ENCODE measurements at places on chromosomes 4 and X.

DNA sequence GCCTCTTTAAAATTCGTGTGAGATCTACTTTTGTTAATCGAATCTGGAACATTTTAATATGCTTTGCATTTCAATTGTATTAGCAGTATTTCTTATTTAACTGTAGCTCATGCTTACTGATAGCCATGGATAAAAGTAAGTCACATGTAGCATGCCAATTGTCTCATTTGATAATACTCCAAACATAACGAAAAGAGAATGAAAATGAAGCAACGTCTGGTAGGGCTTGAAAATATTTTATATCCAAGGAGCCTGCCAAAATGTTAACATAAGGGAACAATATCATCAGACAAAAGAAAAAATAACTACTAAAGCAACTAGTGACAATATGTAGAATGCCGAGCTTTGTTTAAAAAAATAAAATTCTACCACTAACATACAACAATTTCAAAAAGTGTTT lies 94.1 kb upstream of the MID1 start:
- DNase-seq, result no peak

DNA sequence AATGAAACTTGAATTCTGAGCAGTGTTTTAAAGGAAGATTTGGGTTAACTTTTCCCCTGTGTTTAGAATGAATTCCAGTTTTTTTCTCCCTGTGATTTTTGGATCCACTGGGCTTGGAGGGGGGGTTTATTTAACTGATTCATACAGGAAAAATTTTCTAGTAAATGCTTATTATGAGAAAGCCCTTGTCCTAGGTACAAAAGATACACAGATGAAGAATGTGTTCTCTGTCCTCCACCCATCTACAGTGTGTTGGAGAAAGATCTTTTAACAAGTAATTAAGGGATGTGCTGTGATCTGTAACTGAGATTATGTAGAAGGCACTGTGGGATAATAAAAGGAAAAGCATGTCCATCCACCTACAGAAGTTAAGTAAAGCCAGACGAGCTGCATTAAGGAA lies 103.9 kb downstream of the STIM2 start:
- no peak for DNase-seq

GRCh38 chr4:27251771-27252170 lies 391.1 kb downstream of the STIM2 start:
- DNase-seq, result no peak

- no peak for DNase-seq
Measured at GRCh38 chrX:15269618-15270521, at the start of gene ASB9. Gene ASB9, minus strand, starts transcription at chrX:15270083. Its CDS starts 209 bp downstream, at chrX:15269874.

- peak; percentile 60 for DNase-seq
Measured at GRCh38 chr4:130563185-130563888, 1467.4 kb downstream of the C4orf33 start.

- no peak for DNase-seq
Measured at GRCh38 chr4:4574792-4575191, 32.9 kb upstream of the STX18 start.

GRCh38 chr4:37665333-37666320 lies 20.5 kb downstream of the RELL1 start:
- DNase-seq, result no peak

DNA sequence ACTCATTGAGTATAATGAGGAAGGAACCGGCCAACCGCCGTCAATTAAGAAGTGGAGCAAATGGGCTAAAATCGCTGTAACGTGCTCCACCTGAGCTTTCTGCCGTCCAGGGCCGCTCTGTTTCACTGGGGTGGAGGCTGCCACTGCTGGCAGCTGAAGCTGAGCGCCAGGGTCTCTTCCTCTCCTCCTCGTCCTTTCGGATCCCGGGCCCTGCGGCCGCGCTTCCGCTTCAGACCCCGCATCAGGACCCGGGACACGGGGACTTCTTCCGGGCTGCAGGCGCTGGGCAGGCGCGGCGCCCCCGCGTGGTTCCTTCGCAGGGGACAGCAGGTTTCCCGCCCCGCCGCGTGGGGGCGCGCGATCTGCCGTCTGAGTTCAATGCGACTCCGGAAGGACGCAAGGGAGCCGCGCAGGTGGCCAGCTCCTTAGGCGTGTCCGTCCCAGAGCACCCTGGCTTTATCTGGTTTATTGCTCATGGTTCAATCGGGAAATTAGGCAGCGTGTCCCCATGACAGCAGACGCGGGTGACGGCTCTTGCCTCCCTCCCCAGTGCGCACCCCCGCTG lies 519.8 kb downstream of the TRIML1 start:
- no peak for DNase-seq

DNA sequence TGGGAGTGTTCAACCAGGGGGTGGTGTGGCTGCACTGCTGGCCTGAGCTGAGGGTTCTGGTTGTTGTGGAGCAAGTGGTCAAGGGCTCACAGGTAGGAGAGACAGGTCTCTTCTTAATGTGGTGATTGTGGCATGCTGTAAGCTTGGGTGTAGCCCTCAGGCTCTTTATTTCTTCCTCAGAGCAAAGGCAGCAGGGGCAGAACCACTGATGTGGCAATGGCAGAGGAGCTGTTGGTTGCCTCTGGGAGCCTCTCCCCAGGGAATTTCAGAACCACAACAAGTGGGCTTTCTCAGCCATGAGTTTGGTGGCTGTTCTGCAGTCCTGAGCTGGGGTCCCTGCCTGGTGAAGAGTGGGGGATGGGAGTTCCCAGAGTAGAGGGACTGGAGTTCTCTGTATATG lies 1017.2 kb downstream of the SH3BGRL start:
- no peak for DNase-seq

DNA sequence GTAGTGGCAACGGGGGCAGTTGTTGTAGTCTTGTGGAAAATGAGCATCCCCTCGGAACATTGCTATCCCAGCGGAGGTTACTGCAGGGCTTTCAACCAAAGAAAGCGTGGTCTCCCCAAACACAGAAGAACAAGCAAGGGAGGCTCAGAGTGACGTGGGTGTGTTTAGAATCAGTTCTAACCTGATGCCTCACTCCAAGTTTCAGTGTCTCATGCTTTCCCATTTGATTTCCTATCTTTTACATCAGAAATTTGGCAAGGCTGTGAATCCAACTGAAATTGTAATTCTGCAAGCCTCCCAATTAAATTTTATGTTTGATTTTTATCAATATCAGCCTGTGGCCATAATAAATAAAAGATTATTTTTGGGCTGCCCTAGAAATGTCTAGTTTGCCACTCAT lies 156.1 kb upstream of the LNX1 start:
- DNase-seq, result no peak

GRCh38 chr4:17681281-17682221 lies 67.1 kb downstream of the MED28 start:
- DNase-seq, result no peak
